ENCODE measurements at places on chromosomes 7 and 10. TPM values are rescaled to one million over a fixed set of nuclear protein-coding genes. Genes with fewer than 3 reads are reported as not detected.

DNA sequence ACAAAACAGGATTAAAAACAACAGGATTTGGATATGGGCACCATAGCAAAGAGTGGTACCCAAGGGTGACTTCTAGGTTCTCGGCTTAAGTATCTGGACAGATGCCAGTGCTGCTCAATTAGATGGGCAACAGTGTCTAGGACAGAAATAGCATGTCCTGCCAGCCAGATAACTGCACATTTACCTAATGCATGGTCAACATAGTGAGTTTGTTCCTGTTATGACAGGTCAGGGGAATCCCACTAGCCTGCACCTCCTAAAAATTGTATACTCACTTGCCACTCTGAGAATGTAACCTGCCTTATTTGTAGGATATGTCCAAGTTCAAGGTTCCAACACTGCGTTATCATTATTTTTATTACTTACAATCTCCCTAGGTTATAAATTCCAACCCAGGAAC lies 471.7 kb downstream of the GRM8 start:
- DNase-seq, result no peak

- no peak for DNase-seq
Measured at GRCh38 chr10:72740528-72740927, 48.6 kb downstream of the MCU start.

DNA sequence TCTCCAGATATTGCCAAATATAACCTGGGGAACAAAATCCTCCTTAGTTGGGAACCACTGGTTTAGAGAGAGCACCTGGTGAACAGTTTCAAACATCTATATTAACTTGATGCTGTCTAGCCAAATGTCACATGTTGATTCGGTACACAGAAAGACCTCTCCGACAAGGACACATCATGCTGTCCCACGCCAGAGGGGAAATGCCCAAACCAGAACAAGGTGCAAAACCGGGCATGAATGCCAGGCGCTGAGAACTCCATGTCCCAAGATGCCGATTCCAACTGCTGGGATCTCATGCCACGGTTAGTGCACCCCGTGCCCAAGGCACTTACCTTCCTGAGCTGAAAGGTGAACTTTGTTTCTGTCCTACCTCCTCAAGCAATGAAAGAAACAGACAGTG lies 100.8 kb downstream of the SFMBT2 start:
- no peak for DNase-seq

The GIMAP7 gene
- polyA plus RNA-seq, result 9.9 TPM

The RNF32 gene
- 3.8 TPM for polyA plus RNA-seq

The OPALIN gene
- polyA plus RNA-seq, result 0.79 TPM

The RBP3 gene
- 0.41 TPM for polyA plus RNA-seq

The CRTAC1 gene
- polyA plus RNA-seq, result 74.9 TPM

The ZNF727 gene
- not detected for polyA plus RNA-seq
